ENCODE measurements at places on chromosomes 7 and 10.

GRCh38 chr10:69734797-69735468, 66.8 kb upstream of the COL13A1 start:
- DNase-seq = no peak

DNA sequence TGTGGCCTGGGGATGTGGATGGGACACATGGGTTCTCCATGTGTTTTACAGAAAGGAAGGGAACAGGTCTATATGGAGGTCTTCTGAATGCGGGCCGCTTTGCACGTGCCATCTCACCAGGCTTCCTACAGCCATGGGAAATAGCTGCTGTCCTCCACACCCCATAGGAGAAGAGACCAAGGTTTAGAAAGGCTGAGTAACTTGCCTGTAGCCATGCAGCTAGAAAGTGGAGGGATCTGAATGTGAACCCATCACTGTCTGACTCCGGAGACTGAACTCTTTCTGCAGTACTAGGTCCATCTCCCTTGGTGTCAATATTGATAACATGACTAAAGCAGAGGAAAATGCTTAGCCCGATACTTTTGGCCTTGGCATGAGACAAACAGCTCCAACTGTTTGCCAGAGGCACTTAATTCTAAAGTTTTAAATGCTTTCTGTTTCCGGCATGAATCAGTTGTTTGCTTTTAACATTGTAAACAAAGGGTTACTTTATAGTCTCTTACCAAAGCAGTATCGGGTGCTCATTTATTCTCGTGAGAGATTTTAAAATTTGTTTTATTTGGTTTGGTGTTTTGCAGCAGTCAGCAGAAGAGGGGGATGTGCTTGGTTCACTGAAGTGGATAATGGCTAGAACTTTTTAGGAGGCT, 64.8 kb upstream of the LOXL4 start:
- DNase-seq = no peak

- DNase-seq = no peak
Measured at GRCh38 chr7:108078211-108078673, 51.9 kb downstream of the LAMB4 start.

- DNase-seq = no peak
Measured at GRCh38 chr7:69173846-69174245, 424.4 kb upstream of the AUTS2 start.

DNA sequence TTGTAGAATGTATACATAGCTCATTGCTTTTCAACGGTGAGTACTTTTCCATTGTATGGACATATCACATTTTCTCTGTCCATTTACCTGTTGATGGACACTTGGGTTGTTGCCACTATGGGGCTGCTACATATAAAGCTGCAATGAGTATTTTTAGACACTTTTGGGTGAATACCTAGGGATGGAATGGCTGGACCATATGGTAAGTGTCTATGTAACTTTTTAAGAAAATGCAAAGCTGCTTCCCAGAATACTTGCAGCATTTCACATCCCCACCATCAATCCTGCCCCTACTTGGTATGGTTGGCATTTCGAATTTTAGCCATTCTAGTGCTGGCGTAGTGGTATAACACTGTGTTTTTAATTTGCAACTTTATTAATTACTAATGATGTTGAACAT, 274.6 kb downstream of the TNS3 start:
- DNase-seq = no peak

DNA sequence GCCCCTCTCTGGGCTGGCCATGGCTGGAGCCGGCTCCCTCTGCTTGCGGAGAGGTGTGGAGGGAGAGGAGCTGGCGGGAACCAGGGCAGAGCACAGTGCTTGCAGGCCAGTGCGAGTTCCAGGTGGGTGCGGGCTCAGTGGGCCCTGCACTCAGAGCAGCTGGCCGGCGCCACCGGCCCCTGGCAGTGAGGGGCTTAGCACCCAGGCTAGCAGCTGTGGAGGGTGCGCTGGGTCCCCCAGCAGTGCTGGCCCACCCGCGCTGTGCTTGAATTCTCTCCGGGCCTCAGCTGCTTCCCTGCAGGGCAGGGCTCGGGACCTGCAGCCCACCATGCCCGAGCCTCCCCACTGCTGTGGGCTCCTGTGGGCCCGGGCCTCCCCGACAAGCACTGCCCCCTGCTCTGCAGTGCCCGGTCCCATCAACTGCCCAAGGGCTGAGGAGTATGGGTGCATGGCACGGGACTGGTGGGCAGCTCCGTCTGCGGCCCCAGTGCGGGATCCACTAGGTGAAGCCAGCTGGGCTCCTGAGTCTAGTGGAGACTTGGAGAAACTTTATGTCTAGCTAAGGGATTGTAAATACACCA, 61.2 kb upstream of the AGR3 start:
- no peak for DNase-seq

DNA sequence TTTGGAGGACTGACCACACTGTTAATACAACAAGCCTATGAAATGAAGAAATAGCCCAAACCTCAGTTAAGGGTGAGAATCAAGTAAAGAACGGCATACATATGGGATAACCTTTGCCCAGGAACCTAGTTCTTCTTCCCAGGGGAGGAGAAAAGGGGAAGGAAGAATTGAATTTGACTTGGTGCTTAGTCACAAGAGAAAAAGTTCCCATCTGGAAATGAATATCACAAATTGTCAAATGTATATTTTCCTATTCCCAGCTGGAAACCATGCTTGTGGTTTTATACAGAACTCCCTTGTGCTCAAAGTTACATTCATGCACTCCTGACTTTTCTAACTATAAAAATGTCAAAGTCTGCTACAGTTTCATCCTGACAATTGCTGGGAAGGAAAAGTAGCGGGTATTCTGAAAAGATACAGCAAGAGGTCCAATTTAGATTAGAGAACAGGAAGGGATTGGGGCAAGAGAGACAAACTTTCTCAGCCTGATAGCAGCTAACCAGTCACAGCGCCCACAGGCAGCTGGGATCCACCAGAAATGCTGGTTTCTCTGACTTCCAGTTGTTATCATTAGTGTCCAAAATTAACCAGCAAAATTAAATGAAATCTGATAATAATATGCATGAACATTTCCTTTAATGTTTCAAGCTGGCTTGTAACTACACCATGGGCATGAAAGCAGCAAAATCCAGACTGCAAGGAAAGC, 18.6 kb upstream of the GSAP start:
- DNase-seq = no peak

DNA sequence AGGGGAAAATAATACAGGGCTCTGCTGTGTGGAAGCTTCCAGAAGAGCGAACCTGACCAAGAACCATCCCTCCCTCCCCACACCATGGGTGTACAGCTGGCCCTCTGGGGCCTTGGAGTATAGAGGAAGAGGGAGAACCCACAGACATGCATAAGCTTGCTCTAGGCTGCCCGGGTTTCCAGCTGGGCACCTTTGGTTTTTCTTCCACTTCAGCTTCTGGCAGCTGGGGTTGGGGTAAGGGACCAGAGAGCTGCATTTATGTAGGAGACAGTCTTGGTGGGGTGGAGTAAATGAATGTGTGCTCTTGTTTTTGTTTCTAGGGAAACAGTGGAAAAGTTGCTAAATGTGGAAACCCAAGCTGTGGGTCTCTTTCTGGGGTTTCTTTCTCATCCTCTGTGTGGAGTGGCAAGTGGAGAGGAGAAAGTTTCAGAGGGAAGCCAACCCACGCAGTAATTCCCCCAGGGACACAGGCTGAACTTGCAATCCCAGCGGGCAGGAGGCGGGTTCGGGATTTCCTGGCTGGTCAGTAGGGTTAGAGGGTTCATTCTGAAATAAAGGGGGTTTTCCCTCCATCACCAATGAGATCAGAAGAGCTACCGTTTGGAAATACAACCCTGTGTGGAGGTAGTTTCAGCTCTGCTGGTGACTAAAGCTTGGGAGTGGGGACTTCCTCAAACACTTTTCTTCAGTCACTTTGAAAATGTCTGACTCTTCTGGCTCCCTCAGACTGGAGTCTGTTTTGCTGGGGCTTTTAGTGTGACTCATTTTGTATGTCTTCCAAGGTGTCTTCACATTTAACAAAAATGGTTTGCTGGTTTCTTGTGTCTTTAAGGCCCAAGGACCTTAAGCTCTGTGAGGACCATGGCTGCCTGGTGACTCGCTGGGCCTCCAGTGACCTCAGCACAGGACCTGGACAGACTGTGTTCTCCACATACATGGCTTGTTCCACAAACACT, 22.2 kb upstream of the SRGN start:
- peak; percentile 66 for DNase-seq

DNA sequence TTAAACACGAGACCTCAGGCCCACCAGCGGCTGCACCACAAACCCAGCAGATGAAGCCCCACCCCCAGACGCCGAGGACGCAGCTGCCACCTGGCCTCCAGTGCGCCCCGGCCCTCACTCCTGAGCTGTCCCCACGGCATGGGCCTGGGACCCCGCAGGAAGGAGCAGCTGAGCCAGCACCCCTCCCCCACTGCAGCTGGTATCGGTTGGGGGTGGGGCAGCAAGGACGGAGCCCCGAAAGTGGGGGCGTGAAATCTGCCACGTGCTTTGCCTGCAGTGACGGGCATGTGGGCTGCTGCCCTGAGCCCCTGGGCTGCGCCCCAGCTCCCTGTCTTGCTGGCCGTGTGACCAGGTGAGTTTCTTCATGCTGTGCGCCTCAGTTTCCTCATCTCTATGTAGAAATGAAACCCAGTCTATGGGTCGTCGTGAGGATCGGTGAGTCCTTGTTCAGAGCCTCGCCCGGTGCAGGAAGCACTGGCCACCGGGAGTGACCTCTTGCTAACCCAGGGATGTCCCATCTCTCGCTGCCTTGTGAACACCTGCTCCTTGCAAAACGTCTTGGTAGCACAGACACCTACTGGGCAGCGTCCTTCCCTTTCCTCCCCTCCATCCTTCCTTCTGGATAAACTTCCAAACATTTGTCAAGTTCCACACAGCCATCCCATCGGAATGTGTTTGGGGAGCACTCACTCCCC, 32.0 kb downstream of the CFAP46 start:
- DNase-seq = no peak

- DNase-seq = no peak
Measured at GRCh38 chr7:471866-472639, 47.6 kb downstream of the PDGFA start.

- no peak for DNase-seq
Measured at GRCh38 chr7:110974441-110974840, 116.5 kb upstream of the LRRN3 start.

Measured in Kasumi-1 (cell line).